Tibial nerve (tissue), 4 donors: ENCODE measurements at places on chromosomes 7 and 10.

DNA sequence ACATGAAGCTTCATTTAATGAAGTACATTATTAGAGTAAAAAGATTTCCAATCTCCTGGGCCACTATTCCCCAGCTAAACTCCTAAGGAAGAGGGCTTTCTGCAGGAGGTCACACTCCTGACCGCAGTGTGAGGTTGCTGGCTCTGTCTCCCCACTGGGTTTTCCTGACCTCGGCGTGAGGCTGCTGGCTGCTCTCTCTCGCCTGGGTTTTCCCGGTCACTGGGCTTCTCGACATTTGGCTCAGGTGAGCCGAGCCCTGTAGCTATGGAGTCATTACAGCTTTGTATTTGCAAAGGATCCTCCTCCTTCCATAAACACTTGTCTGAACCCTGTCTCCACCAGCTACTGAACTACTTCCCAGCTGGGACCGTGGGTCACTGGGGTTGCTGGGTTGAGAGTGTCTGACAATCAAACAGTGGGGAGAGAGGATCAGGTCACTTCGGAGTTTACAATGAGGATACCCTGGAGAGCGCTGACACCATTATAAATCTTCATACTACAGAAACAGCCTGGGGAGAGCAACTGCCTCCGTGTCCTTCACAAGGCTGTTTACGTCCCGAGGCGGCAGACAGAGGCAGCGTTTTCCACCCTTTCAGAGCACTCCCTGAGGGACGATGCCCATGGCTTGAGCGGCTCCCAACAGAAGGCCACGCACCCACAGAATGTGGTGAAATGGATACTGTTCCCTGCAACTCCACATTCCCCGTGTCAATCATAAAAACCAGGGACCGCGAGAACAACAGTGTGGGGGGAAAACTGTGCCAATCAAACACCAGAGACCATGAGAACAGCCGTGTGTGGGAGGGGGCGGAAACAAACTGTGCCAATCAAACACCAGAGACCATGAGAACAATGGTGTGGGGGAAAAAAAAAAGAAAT lies 226.2 kb downstream of the ZMYND11 start:
- DNase-seq = no peak

GRCh38 chr7:112157072-112157471 lies 49.1 kb downstream of the DOCK4 start:
- DNase-seq = no peak

- no peak for DNase-seq
These were observed 33.7 kb upstream of the CHCHD3 start for GRCh38 chr7:133115596-133115995.

DNA sequence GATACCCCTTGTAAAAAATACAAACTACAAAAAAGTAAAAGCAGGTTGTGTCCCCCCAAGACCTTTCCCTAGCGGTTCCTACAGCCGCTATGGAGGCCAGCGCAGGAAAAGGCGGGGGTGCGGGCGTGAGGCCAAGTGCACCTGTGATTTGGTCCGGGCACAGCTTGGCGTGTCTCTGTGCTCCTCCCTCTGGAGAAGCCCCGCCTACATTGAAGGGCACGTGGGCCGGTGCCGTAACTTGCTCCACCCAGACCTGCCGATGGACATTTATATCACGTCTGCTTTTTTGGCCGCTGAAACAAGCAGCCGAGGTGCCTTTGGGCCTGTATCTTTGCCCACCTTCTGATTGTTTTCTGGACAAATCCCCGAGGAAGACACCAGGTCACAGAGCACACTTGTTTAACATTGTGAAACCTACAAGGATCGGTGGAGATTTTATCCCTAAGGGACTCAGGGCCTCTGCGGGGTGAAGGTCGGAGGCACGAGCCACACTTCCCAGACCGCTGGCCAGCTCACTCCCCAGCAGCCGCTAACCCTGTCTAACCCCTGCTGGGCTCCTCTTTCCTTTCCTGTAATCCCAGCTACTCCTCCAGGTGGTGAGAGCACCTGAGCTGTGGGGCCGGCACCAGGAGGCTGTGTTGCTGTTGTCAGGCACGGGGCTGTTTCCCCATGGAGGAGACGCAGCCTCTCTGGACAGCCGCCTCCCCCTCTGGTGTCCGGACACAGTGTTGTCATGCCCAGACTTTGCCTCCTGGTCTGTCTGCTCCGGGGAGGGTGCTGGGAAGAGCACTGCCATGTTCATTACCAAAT lies 18.8 kb upstream of the INPP5A start:
- no peak for DNase-seq

DNA sequence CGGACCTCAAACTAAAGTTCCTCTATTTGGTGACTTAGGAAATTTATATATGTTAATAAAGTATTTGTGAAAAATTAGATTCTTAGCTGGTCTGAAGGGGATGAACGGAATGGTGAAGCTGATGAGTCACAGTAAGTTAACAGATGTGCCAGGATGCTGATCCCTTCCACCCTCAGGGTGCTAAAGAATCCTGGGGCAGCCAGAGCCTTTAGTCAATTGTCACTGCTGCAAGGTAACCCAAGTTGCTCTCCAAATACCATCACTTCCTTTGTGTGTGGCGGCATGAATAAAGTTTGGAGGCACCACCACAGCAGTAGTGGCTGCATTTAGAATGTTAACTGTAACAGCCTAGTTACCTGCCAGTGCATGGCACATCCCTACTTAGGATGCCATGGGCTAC lies 222.6 kb upstream of the PPP1R3A start:
- DNase-seq = no peak

GRCh38 chr10:52194191-52194590 lies 119.9 kb upstream of the DKK1 start:
- no peak for DNase-seq

GRCh38 chr7:19091550-19092200 lies 25.8 kb downstream of the TWIST1 start:
- DNase-seq = no peak

DNA sequence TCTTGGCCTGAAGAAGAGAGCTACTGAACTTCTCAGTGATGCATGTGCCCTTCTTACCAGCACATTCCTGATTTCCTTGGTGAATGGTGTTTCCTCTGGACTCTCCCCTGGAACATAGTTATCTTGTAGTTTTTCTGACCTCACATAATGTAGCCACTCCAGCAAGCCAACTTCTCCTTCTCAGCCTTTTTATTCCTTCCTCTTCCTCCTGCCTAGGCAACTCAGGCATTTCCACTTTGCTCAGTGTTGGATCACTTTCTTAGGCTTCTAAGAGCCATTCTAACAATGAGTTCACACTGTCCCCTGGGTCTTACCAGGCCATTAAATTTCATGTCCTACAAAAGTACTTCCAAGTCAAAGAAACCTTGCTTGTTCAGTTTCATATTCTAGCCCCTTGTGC lies 3.6 kb upstream of the PTTG1IP2 start:
- no peak for DNase-seq

DNA sequence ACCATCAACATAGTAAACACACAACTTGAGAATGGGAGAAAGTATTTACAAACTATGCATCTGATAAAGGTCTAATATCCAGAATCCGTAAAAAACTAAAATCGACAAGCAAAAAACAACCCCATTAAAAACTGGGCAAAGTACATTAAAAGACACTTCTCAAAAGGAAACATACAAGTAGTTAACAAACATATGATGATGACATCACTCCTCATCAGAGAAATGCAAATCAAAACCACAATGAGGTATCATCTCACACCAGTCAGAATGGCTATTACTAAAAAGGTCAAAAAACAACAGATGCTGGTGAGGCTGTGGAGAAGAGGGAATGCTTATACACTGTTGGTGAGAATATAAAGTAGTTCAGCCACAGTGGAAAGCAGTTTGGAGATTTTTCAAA lies 125.1 kb downstream of the TFPI2 start:
- DNase-seq = no peak

DNA sequence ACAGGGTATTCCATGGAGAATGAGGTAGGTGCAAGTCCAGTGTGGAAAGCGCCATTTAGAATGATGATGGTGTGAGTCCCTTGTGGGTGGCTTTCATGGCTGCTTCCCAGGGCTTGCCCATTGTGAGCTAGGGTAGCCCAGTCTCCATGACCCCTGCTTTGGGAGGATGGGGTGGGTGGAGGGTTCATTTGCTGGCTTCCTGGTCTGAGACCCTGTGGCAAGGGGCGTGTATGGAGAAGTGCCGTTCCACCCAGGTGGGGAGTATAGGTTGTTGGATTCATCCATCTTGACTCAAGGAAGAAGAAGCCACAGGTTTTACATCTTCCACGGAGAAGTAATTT lies 27.7 kb downstream of the CCM2 start:
- DNase-seq = no peak

DNA sequence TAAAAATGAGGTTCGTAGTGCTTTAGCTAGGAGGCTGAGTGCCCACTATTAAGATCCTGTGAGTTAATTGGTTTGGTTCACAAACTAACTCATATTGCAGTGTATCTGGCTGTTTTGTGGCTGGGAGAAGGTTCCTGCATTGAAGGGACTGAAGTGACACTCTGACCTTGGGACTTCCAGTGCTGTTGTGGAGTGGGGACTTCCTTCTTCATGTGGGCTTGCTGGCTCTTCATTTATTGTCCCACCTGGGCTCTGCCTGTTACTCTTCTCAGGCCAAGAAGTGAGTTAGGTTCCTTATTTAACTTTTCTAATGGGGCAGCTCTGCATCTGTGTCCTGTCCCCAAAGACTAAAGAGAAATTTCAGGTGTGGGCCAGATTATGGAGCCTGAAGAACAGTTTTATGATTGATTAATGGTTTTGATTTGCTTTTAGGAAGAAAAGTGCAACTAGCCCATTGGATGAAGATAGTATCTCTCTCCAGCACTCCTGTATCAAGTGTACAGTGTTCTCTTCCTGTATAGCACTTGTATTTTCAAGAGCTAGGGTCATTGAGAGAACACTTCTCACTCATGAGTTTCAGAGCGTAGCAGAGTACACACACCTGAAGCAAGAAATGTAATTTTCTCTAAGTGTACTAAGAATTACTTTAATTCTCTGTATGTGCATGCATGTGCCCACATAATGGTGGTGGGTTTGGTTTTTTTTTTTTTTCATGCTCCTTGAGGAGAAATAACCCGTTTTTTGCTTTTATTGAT lies 54.8 kb downstream of the AUTS2 start:
- DNase-seq = no peak

DNA sequence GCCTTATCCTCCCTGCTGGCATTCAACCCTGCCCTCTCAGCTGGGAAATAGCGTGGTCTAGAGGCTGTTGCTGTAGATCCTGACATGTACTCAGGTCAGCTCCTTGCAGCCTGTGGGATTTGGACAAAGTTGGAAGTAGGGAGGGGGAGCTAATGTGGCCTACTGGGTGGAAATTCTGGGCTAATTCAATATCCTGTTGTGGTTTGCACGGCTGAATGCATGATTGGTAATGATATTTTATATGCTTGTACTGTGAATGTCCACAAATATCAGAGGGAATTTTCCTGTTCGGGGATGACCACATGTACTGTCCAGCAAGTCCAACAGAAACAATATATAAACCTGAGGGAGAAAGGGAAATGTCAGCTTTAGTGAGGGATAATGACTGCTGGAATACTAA lies 22.1 kb upstream of the NPVF start:
- DNase-seq = no peak

- DNase-seq = no peak
These were observed 163.1 kb downstream of the PRKCQ start for GRCh38 chr10:6416892-6417512.

GRCh38 chr7:116809636-116810266 lies 52.6 kb upstream of the CAPZA2 start:
- no peak for DNase-seq

GRCh38 chr7:67406976-67407375 lies 410.3 kb downstream of the TYW1 start:
- no peak for DNase-seq

DNA sequence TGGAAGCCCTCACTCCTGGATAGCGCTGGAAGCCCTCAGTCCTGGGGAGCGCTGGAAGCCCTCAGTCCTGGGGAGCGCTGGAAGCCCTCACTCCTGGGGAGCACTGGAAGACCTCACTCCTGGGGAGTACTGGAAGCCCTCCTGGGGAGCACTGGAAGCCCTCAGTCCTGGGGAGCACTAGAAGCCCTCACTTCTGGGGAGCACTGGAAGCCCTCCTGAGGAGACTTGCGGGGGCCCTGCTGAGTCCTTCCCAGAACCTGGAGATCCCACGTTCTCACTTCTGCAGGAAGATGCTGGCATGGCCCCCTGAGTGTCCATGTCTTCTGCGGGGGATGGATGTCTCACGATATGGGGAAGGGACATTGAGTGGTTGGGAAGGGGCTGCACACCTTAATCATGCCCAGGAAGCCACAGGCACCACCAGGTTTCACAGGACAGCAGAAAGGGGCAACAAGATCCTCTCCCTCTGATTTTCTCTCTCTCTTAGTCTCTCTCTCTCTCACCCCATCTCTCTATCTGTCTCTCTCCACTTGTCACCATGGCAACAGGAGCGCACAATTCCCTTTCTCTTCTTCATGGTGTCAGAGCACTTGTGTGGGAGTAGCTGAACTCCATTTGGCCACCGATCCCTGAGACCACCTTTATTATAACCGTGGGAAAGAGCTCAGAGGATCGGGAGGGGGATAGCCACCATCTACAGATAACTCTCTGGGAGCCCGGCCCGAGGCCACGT lies 267.0 kb downstream of the TCERG1L start:
- no peak for DNase-seq

GRCh38 chr7:36021917-36022550 lies 131.0 kb upstream of the EEPD1 start:
- DNase-seq = no peak

GRCh38 chr7:8389593-8390261 lies 43.7 kb upstream of the NXPH1 start:
- no peak for DNase-seq

GRCh38 chr7:26085771-26086170 lies 66.2 kb upstream of the NFE2L3 start:
- DNase-seq = no peak

DNA sequence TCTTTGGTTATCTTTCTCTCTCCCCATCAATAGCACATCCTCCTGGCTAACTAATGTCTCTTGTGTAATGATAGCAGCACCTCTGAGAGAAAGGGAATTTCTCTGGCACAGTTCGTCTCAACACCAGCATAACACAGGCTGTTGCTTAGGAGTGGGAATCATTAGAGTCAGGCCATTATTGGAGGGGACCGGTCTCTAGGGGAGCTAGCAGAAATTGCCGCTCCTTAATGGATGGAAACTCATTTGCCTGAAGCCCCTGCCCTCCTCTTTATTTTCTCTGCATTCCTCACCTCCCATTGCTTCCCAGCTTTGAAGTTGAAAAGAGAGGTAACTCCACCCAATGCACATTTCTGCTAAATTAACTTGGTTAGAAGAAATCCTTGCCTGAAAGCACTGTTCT lies 11.9 kb downstream of the LRRC4 start:
- no peak for DNase-seq

DNA sequence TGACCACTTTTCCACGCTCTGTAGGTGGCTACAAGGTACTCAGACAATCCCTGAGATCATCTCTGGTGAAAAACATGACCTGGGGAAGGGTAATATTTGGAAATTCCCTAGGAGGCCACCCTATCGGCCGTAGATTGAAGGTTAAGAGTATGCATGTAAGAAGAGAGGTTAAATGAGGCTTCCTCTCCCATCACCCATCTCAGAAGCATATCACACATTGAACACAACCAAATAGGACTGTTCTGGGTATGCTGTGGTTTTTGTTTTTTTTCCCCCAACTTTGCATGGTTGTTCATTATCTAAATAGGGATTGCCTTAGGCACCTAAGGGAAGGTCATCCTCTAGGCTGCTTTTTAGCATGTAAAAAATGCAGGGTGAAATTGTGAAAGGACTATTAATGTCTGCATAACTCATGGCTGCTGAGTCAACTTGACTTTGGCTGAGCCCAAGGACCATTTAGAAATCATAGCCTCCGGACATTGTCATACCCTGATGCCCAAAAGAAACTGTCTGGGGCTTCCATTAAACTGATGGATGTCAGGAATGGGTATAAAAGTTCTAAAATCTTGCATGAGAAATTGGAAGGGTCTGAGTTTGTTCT lies 24.7 kb upstream of the ST8SIA6 start:
- DNase-seq = no peak
